ENCODE measurements at places on chromosomes 7 and 10. TPM values are rescaled to one million over a fixed set of nuclear protein-coding genes. Genes with fewer than 3 reads are reported as not detected.

- no peak for DNase-seq
Observed at GRCh38 chr10:60170250-60170649, 219.4 kb downstream of the ANK3 start.

GRCh38 chr10:118551535-118552100 is 43.8 kb downstream of the PRLHR start:
- no peak for DNase-seq

GRCh38 chr7:158076215-158076614 is 511.4 kb downstream of the PTPRN2 start:
- no peak for DNase-seq

- DNase-seq = no peak
Observed at GRCh38 chr7:127683776-127684681, 32.0 kb downstream of the SND1 start.

- DNase-seq = no peak
Observed at GRCh38 chr7:36278620-36279172, 111.0 kb upstream of the ANLN start.

DNA sequence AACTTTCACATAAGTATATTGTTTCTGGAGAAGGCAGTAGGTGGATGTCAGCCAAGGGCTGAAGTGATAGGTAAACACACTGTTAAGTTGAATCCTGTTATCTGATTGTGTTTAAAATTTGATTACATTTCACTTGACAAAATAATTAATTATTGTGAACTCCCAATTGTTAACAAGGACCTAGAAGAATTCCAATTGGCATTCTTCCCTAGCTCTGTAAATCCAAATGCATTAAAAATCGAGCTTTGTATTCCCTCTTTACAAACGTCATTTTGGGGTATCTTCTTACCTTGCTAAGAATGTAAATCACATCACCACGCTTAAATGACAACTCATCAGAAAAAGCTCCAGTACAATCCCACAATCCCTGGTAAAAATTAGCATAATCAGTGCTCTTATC is 179.9 kb downstream of the SKAP2 start:
- no peak for DNase-seq

- DNase-seq = no peak
Observed at GRCh38 chr10:104615136-104615535, 26.0 kb upstream of the SORCS3 start.

DNA sequence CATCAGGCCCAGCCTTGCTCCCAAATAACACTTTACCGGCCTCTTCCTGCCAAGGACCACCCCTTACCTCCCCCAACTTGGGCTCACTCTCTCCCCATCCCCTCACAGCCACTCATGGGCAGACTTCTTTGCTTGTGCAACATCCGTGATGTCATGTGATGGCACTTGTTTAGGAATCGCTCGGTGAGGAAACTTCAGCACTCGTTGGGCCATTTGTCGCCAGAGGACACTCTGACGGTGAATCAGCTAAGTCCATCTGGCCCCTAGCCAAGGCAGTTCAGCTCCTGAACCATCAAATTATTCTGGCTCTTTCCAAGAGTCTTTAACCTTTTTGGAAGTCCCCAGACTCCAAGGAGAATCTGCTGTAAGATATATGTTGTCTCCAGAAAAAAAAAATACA is 19.2 kb downstream of the BTBD16 start:
- DNase-seq = no peak

- no peak for DNase-seq
Observed at GRCh38 chr10:100509241-100509840, 10.3 kb downstream of the SEC31B start.

DNA sequence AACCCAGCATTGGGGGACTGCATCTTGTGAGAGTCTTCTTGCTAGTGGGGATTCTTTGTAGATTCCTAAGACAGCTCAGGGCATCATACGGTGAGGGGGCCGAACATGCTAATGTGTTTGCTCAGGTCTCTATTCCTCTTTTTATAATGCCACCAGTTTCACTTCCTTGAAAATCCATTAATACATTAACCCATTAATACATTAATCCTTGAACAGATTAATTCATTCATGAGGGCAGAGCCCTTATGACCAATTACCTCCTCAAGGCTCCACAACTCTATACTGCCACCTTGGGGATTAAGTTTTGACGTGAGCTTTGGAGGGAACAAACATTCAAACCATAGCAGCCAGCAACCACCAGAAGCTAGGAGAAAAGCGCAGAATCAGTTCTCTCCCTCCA is 67.2 kb upstream of the POT1 start:
- DNase-seq = peak; percentile 83

DNA sequence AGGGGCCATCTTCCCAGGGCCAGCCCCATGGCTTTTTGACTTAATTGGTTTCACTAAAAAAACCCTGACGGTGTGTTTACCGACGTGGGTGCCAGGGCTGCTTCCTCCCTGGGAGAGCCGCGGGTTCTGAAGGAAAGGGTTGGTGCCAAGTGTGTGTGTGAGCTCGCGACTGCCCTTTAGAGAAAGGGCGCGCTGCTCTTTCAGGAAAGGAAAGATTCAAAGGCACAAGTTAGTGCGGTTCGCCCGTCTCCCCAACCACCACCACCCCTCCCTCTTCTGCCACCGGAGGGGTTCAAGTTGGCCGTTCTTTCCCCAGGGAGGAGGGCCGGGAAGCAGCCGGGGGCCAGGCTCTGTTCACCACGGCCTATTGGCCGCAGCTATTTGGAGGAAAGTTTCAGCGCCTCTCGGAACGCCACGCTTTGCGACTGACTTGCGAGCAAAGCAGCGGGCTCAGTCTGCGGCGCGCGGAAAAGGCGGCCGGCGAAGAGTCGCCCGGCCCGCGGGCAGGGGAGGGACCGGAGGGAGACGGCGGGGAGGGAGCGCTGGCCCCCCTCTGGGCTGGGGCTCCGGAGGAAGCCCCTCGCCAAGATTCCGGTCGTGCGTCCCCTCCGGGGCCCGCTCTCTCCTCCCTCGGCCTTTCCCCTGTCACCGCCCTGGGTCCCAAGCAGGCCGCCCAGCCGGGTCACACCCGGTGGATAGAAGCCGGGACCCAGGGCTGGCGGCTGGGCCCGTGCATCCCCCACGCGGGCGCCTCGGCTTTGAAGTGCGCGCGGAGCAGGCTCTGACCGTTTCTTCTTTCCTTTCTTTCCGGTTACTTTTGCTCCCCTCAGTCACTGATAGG is 165.9 kb upstream of the PPP1R3A start:
- no peak for DNase-seq

GRCh38 chr7:93146472-93147141 is 1.6 kb downstream of the SAMD9L start:
- peak; percentile 59 for DNase-seq

DNA sequence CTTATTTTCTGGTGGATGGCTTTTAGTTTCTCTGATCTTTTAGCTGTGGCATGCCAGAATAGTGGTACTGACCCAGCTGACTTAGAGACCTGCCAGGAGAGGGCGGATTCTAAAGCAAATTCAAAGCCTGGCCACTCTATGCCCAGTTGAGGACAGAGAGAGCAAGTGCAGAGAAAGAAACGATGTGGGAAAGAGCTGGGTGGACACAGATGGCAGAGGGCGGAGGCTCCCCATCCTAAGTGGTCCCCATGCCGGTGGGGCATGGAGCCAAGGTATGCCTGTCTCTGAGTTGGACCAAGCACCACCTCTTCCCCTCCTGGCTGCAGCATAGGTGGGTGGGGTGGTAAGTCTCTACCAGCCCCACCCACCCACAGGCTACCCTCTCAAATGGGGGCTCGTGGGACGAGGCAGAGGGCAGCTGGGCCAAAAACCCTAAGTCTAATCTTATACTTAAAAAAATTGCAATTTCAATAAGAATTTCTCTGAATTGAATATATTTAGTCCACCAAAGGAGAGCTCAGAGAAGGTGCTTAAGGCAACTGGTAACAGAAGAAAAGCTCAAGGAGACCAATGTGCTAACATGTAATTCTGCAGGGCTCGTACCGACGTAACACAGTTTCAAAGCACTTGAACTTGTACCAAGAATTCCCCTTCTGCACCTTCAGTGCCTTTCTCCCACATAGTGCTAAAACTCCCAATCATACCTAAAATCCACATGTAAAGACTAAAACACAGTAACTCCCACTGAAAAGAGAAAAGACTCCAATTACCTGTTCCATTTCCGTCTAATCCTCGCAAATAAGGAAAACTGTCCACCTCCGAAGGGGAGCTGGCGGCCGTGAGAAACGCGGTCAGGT is 85.7 kb upstream of the NMT2 start:
- DNase-seq = no peak

DNA sequence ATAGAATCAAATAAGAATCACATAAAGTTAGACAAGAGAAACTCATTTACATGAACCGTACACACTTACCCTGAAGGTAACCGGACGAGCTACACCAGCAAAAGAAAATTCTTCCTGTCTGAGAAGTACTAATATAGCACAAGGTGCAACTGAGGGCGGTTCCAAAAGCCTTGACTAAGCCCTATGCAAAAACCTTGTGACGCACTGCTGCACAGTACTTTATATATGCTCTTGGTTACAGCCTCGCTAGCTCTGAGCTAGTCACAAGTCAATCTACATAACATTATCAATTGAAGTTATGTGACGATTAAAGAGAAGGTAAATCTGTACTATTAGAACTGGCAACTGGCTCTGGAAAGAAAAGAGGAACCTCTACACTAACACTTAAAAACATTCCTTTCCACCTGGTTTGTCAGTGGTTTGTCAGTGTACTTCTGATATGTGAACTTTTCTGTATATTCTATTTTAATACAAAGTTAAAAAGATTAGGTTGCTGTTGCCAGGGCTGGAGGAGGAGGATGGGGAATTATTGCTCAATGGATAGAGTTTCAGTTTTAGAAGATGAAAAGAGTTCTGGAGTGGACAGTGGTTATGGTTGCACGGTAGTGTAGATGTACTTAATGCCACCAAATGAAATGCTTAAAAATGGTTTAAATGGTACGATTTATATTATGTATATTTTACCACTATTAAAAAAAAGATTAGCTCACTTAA is 21.6 kb downstream of the NT5C3A start:
- peak; percentile 97 for DNase-seq

DNA sequence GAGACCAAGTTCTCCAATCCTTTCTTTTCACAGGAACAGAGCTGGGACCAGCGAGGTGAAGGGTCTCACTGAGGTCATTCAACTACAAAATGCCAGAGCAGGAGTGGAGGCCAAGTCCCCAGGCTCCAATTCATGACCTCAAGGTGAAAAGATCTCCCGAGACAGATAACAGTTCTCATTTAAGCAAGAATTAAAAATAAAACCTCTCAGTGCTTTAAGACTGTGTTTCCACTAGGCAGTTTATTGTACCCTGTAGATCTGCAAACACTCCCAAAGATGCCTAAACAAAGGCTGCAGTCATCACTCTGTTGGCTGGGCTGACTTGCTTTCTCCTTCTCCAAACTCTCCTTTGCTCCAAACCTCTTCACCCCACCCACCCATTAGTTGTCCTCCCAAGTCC is 74.8 kb upstream of the CXCL12 start:
- no peak for DNase-seq

DNA sequence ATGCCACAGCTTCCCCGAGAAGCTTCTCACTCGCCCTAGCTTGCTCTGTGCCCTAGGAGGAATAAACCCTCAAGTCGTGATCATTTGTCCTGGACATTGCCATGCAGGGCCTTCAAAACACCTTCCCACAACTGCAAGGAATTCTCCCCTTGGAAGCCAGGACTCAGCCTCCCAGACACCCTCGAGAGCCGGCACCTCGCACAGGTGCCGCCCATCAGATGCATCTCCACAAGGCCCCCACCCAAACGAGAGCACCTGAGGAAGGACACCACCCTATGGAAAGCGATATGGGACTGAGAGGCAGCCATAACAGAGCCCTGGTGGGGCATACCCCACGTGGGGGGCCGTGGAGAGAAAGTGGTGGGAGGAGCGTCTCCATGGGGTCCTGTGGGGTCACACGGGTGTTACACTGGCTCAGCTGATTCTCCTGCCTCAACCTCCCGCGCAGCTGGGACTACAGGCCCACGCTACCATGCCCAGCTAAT is 77.6 kb upstream of the FOXK1 start:
- no peak for DNase-seq

GRCh38 chr10:119686465-119687191 is 35.4 kb downstream of the BAG3 start:
- peak; percentile 86 for DNase-seq

DNA sequence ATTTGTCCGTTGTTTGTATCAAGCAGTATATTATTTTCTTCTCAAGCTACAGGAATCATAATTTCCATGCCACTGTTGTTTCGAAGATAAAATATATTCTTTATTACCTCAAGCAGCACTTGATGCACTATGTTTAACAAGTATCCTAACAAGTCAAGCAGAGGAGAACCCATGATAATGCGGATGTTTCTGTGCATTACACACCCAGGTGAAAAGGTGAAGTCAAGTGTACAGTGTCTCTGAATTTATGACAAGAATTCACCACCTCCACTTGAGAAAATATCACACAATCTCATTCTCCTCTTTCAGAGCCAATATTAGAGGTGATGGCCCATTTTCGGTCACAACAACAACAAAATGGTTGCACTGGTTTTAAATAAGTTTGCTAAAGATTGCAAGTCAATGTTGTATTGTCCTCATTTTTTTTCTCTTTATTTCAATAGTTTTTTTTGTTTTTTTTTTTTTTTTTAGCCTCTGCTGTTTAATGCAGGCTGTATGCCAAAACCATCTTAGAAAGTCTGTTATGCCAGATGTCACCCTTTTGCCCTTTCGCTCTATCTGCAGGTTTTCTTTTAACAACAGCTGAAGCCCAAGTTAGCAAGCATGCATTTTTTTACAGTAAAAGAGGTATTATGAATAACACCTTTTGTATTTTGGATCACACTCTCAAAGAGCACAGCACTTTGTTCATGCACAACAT is 568.7 kb upstream of the LRRN3 start:
- no peak for DNase-seq

DNA sequence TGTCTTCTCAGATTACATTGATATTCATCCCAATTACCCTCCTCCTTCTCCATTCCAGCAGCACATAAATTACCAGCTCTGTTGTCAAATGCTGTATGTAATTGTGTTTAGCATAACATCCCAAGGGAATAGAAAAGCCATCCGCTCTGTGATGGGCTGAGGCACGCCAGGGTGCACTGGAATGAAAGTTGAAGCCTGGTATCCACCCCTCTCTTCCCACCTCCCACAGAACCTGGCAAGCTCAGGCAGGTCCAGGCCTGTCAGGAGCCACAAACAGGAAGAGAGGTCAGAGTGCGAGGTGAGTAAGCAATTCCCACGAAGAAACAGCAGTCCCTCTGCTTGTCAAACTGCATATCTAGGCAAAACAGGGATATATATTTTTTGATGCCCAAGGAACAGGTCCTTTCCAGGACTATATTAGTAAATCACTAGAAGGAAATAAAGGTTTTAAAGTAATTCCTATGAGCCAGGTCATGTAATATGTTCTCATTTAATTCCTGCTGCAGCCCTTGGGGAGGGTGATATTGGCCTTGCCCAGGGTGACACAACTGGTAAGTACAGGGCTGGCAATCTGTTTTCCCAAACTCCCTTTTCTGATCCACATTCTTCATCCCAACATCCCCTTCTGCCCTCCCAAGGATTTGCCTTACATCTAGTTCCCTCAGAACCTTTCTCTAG is 155.6 kb upstream of the GHITM start:
- DNase-seq = no peak

- DNase-seq = no peak
Observed at GRCh38 chr7:38679419-38679818, 48.2 kb upstream of the AMPH start.

Gene RADIL
- total RNA-seq = not detected

Gene LIPF
- 0.22 TPM for total RNA-seq

Gene RSPH10B2
- total RNA-seq = 5.2 TPM

Gene CYP3A7
- total RNA-seq = not detected

Gene PTCD1
- total RNA-seq = 7.6 TPM

Gene GNAT3
- 0.26 TPM for total RNA-seq

Gene PNLIPRP2
- not detected for total RNA-seq

Gene SDHAF3
- total RNA-seq = 63.4 TPM
